ENCODE measurements at places on chromosomes 16 and 17.

DNA sequence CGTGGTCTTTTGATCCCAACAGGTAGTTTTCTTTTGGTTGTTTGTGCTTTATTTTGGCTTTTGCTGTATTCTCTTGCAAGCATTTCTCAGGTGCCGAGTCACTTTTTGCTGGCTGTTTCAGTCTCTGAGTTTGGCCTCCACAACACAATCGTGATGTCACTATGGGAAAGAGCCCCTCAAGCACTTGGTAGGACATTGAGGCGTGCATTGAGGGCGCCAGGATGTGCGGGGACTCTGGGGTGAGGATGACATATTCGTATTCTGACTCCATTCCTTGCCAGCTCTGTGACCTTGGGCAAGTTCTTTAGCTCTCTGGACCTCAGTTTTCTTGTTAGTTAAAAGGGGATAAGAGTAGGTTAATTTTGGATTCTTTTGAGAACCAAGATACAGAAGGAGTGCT, 13.0 kb downstream of the KSR1 start:
- DNase-seq: no peak

- DNase-seq: no peak
Measured at GRCh38 chr17:57384219-57384618, 127.9 kb downstream of the MSI2 start.

- no peak for DNase-seq
Measured at GRCh38 chr17:6532441-6532885, 23.9 kb downstream of the PITPNM3 start.

- DNase-seq: no peak
Measured at GRCh38 chr17:2191227-2191626, 112.4 kb downstream of the SMG6 start.

DNA sequence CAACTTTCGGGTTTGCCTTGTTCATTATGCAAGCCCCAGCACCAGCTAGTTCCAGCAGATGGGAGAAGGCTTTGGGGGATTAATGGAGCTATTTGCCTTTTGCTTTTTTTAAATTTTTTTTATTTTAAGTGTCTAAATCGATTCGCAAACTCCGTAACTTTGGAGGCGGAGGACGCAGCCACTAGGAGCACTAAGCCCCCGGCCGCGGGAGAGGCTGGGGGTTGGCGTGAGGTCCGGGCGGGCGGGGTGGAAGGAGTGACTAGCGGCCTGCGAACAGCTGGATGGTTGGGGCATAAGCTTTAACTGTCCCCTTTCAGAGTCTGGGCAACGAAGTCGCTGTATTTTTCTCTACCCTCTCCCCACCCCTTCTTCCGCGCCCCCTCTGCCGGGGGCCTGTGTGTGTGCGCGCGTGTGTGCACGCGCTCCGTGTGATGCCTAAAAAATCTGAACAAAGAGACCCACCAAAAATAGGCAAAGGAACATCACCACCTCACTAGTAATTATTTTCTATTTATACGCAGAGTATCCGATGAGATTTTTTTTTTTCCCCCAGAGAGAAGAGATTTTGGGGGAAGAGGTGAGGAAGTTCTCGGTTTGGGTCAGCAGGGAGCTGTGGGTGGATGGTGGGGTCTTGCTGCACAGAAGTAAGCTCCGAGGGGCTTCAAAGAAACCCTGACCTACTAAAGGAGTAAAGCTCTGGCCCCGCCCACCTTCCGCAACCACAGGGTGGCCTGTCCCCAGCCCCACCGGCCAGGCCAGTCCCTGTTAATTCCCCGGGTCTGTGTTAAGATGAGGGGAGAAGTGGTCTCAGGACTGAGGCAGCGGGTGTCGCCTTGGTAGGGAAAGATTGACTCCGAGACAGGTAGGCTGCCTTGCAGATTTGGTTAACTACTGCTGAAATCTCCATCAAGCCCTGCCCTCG, 2.3 kb downstream of the SHISA9 start:
- no peak for DNase-seq

DNA sequence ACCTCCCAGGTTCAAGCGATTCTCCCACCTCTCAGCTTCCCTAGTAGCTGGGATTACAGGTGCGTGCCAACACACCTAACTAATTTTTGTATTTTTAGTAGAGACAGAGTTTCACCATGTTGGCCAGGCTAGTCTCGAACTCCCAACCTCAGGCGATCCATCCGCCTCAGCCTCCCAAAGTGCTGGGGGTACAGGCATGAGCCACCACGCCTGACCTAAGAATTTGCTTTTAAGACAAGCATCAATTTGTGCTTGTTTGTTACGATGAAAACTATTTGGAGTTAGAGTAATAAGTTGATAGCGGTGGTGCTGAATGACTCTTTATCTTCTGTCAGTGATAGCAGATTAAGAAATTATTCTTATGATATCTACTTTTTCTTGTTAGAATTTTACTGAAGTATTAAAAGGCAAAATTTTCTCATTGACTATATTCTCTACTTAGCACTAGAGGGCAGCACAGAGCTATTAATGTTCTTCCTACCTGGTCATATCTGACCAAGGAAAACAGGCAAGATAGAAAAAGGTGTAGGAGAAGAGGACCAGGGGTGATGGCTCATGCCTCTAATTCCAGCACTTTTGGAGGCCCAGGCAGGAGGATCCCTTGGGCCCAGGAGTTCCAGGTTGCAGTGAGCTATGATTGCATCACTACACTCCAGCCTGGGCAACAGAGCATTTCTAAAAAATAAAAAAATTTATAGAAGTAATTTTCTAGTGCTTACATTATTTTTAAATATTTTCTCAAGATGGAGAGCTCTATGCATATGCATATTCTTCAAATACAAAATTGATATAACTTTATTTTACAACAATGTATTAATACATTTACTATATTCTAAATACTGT, 24.5 kb downstream of the STXBP4 start:
- peak; percentile 5 for DNase-seq

DNA sequence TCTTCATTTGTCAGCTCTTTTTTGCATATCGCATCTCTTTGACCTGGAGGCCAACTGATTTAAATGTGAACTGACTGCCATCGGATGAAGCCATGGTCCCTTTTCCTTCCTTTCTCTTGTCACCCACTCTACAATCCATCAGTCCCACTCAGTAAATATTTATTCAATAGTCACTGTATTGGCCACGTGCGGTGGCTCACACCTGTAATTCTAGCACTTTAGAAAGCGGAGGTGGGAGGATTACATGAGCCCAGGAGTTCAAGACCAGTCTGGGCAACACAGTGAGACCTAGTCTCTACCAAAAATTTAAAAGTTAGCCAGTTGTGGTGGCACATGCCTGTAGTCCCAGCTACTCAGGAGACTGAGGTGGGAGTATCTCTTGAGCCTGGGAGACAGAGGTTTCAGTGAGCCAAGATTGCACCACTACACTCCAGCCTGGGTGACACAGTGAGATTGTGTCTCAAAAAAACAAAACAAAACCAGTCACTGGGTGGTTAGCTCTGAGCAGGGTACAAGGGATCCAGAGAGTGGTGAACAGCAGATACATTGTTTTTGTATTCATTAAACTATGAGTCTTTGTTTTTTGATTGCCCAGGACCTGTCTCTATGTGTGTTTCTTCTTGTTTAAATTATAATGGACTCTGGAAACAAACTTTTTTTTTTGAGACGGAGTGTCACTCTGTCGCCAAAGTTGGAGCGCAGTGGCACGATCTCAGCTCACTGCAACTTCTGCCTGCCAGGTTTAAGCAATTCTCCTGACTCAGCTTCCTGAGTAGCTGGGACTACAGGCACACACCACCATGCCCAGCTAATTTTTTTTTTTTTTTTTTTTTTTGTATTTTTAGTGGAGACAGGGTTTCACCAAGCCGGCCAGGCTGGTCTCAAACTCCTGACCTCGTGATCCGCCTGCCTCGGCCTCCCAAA, 6.9 kb downstream of the PHAF1 start:
- DNase-seq: no peak
